NCI-H1092 treated with DMSO at 0.1 percent for 48 hours (cell line): ENCODE measurements at places on chromosomes 13 and 19.

DNA sequence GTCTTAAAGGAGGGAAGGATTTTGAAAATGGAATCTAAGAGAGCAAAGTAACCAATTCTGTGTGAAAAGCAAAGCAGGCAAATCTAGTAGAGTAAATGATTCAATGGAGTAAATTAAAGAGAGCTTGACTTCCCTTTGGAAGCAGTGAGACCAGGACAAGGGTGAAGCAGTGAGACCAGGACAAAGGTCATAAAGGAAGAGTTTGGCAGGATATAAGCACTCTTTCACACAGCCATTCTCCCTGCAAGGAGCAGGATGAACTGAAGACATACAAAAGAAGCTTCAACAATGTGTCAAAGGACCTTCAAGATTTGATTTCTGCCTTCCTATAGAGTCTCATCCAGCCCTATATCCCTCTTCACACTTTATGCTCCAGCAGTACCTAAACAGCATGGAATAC is 123.8 kb downstream of the ENOX1 start:
- no peak for DNase-seq

- DNase-seq: no peak
Observed at GRCh38 chr13:114023716-114024602, 50.1 kb upstream of the C13orf46 start.

DNA sequence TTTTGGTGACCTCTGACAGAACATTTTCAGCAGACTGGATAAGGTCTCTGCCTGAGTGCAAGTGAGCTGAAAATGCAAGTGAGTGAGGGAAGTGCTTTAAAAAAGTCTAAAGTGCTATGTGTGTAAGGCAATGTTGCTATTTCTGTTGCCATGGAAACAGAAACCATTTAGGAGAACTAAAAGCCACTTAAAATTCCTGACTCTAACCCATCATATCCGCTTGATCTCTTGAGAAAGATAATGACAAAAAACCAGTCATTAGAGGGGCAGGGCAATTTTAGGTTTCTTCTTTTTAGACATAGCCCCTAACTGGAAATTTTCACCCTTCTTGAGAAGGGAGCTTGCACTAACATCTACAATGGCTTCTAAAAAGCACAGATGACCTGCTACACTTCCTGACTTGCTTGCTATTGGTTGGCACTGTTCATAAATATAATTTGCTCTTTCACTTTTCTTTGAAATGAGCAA is at the start of gene CYSLTR2:
Gene CYSLTR2 (plus strand): TSS at position 458 of the 468 bp plus-strand sequence. CDS start 52,889 bp downstream, outside the sequence.
- no peak for DNase-seq

DNA sequence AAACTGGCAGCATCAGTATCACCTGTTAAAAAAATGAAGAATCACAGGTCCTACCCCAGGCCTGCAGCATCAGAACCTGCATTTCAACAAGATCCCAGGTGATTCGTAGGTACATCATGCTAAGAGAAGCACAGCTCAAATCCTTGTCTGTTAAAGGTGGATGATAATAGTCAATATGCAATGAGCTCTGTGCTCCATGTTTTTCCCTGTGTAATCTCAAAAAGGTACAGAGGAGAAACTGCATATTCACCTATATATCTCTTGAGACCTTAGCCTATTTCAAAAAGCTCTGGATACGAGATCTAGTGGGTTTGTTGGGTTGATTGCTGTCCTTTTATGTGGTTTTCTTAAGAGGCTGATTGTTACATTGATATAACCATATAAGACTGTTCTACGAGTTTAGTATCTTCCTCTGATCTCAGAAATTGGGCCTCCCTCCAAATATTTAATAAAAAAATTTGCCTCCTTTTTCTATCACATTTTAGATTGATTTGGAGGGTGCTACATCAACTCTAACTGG is 148.9 kb downstream of the DCT start:
- no peak for DNase-seq

GRCh38 chr13:71797517-71797916 is 69.5 kb downstream of the DACH1 start:
- peak; percentile 25 for DNase-seq

DNA sequence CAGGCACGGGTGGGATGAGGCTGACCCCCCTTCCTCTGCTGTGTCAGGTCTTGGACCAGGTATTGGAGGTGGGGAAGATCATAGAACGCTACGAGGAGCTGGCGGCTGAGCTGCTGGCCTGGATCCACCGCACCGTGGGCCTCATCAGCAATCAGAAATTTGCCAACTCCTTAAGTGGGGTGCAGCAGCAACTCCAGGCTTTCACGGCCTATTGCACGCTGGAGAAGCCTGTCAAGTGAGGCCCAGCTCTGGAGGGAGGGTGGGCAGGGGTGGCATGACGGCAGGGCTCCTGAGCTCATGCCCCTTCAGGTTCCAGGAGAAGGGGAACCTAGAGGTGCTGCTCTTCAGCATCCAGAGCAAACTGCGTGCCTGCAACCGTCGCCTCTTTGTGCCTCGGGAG is 35.3 kb downstream of the SPTBN4 start:
- no peak for DNase-seq

DNA sequence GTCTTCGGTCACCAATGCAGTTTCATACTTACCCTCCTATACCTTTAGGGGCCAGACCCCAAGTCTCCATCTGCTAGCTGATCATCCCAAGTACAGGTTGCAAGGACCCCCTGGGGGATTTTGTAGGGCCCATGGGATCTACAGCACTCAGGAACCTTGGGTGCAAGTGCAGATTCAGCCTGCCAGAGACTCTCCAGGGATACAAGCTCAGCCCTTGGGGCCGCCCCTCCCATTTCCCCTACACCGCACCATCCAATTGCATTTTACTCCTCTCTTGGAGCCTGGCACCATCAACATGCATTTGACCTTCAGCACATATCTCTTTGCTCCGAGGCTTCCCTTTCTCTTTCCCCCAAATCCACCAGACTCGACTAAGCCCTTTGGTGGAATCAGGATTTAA is 154.7 kb upstream of the ZNF536 start:
- no peak for DNase-seq

GRCh38 chr19:39405958-39406655 is 540 bp upstream of the ZFP36 start:
- DNase-seq: no peak

GRCh38 chr19:19911150-19911549 is 10.4 kb downstream of the ZNF93 start:
- DNase-seq: no peak

GRCh38 chr13:83274679-83275078 is 607.6 kb downstream of the SLITRK1 start:
- no peak for DNase-seq

DNA sequence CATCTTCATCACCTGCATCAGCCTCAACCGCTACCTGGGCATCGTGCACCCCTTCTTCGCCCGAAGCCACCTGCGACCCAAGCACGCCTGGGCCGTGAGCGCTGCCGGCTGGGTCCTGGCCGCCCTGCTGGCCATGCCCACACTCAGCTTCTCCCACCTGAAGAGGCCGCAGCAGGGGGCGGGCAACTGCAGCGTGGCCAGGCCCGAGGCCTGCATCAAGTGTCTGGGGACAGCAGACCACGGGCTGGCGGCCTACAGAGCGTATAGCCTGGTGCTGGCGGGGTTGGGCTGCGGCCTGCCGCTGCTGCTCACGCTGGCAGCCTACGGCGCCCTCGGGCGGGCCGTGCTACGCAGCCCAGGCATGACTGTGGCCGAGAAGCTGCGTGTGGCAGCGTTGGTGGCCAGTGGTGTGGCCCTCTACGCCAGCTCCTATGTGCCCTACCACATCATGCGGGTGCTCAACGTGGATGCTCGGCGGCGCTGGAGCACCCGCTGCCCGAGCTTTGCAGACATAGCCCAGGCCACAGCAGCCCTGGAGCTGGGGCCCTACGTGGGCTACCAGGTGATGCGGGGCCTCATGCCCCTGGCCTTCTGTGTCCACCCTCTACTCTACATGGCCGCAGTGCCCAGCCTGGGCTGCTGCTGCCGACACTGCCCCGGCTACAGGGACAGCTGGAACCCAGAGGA is 2.6 kb downstream of the P2RY11 start:
- no peak for DNase-seq

GRCh38 chr19:57443121-57443696 is 8.1 kb downstream of the ZNF749 start:
- DNase-seq: no peak

DNA sequence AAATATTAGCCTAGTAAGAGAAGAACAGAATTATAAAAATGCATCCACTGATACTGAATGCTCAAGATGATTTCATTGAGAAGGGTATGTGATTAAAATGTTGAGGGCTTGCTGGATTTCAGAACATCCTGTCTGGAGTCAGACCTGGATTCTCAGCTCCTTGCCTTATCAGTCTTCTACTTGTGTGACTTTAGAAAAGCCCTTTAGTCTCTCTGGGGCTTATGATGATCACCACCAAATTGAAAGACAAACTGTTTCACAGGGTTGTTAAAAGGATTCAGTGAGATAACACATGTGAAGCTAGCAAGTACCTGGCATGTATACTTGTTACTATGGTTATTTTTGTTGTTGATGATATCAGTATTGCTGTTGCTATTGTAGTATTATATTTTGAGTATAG is 118.4 kb downstream of the GPC6 start:
- no peak for DNase-seq

DNA sequence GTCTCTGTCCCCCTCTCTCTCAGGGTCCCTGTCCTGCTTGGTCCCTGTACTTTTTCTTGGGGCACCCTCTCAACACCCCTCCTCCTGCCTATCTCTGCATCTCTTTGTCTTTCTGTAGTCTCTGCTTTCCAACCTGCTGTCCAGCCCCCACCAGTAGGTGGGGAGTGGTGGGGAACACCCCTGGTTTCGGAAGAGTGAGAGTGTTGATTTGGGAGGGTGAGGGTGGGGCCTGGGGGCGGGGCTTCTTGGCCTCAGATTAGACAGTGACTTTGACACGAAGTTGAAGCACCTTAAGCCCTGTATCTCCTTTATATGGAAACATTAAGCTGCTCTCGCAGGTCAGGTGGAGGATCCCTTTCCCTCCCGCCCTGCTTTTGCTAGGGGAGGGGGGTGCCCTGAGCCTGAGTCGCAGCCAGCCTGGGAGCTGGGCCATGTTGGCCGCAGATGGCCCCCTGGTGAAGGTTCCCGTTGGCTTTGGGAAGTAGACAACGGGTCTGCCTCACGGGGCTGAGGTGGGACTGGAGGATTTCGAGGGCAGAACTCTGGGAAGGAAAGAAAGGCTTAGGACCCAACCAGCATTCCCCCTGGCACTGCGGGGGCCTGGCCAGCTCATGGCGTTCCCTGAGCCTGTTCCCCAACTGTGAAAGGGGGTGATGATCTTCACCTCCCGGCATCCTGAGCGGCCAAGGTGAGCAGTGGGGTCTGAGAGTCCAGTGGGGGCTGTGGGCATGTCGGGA is at the start of gene KCNJ14:
Gene KCNJ14 (plus strand): TSS at position 404 of the 737 bp plus-strand sequence. CDS start 6,151 bp downstream, outside the sequence.
- no peak for DNase-seq

DNA sequence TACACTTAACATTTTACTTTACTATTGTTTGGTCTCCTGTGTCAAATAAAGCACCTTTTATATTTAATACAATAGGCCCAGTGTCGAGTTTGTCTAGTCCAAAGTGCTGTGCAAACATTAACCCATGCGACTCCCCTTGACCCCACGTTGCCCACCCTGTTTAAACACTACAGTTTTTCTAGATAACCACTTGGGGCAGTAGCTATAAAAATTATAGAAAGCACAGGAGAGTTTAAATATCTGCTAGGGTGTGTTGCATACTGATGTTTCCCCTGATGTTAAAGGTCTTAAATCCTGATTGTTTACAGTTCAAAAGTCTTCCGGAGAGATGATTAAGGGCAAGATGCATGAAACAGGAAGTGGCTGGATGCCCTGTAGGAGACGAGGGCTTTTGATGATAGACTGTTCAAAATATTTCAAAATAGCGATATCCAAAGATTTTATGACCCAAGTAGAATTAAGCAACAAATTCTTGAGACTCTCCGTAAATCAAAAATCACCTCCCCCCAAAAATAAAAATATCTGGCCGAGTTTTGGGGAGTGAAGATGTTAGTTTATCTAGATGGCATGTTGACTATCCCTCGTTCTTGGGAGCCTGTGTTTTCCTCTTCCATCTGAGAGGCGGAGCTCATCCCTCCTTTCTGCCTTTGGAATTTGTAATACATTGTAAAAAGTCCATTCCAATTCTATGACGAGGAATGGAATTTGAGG is 167.1 kb downstream of the FGF9 start:
- peak; percentile 74 for DNase-seq

DNA sequence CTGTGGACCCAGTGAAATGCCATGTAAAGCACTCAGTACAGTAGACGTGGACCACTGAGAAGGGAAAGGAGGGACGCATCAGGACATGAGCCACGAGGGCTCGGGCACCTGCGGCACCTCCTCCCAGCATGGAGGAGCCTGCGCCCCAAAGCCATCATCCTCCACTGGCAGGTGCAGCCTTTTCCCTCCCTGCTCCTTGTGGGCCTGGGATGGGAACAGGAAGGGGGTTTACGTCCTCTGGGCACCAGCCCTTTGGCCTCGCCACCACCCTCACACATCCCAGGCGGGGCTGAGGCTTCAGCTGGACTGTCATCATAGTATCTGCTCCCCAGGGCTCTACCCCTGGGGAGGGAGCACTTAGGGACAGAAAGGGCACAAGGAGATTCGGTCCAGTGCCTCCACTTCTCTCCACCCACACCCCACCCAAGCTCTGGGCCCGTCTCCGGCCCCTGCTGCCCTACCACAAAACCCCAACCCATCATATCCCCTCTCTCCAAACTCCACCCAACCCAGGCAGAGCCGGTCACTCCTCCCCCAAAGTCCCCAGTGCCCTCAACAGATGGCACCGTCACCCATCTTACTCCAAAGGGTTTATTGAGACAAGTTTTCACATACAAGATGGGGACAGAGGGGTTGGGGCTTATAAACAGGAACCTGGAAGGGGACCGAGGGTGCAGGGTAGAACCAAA is 2.2 kb upstream of the PRKD2 start:
- DNase-seq: no peak
